ENCODE measurements at places on chromosomes 11 and 22. TPM values are rescaled to one million over a fixed set of nuclear protein-coding genes. Genes with fewer than 3 reads are reported as not detected.

CD3G gene
- total RNA-seq = not detected

GRCh38 chr22:41028841-41029240 is 63.6 kb upstream of the EP300 start:
- no peak for DNase-seq

- DNase-seq = no peak
Measured at GRCh38 chr11:96134602-96135001, 208.4 kb downstream of the MAML2 start.

SUSD2 gene
- total RNA-seq = 0.18 TPM

- DNase-seq = no peak
Measured at GRCh38 chr11:42526426-42526825, 785.4 kb upstream of the API5 start.

DNA sequence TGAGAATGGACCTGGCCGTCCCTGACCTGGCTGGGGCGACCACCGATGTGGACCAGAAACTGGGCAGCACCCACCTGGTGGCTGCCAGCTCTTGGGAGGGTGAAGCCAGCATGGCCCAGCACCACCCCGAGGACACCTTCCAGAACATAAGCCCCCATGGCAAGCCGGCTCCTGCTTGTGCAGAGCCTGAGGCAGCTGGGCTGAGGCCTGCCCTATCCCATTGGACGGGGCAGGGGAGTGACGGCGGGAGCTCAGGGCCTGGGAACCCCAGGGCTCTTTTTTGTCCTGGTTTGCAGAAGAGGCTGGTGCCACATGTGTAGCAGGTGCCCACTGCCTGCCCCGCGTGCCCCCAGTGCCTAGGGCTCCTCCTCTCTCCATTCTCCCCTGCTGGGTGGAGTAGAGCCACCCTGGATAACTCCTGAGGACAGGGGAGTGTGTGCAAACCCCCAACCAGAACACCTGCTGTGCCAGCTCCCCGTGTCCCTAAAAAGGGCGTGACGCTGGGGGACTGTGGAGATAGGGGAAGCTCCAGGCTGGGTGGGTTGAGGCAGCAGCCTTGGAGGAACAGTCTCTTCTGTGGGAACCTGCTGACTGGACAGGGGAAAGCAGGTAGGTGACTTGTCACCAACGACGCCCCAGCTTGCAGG is 11.9 kb downstream of the DUSP8 start:
- DNase-seq = no peak

GRCh38 chr11:68440224-68440623 is 20.3 kb upstream of the PPP6R3 start:
- DNase-seq = no peak

GRCh38 chr11:65392186-65392829 is 5.9 kb downstream of the FRMD8 start:
- no peak for DNase-seq

GRCh38 chr11:127042445-127042844 is 41.9 kb upstream of the KIRREL3 start:
- no peak for DNase-seq

DNA sequence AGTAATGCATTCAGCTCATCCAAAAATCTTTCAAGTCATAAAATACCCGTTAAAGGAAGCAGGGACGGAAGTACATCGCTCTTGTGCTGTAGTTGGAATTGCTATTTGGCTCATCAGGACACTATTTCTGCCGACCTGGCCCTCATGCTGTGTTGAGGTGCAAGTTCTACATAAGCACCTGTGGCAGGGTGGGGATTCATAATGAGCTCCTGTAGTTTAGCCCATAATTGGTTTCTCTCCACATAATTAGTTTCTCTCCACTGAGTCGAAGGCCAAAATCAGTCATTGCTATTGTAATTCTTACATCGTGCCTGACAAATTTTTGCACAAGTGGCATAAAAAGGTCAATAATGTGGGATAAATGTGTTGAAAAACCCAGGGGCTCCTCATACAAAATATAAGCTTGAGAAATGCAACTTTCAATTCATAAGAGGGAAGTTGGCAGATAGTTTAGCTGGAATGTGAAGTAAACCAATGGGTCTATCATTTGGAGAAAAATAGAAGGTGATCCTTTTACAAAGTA is 14.9 kb upstream of the ISX start:
- no peak for DNase-seq

GRCh38 chr11:107590460-107591377 is at the start of gene ELMOD1:
ELMOD1 (plus strand) TSS chr11:107591147; CDS start chr11:107618190, 27,043 bp downstream.
- DNase-seq = no peak

SLCO2B1 gene
- total RNA-seq = 0.13 TPM

CRYBB2 gene
- total RNA-seq = not detected

GRCh38 chr11:131231317-131231940 is 139.0 kb upstream of the NTM start:
- DNase-seq = no peak

DNA sequence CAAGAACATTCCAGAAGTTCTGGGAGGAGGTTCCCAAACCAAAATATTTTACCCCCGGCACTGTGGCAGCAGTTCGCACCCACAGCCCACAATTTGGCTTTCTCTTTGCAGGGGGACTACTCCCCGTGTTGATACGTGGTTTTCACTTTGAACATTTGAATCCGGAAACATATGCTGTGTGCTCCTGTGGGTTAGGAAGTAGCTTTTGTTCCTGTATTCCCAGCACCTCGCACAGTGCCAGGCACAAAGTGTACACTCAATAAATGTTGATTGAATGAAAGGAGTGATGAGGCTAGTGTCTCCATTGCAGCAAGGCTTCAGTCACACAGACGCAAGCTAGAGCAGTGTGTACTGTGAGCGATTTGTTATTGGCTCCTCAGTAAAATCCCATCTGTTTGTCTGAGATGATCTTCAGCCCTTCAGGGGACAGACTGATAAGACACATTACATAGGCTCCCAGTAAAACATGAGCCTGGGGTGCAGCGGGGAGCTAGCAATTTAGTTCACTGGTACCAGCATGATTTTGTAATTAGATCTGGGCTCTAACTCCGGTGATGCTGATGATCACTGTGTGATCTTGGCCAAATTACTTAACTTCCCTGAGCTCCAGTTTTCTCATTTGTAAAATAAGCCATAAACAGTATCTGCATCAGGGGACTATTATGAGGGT is 2.2 kb downstream of the LAYN start:
- DNase-seq = no peak

GRCh38 chr11:1336836-1337646 is 27.6 kb upstream of the TOLLIP start:
- DNase-seq = no peak

DNA sequence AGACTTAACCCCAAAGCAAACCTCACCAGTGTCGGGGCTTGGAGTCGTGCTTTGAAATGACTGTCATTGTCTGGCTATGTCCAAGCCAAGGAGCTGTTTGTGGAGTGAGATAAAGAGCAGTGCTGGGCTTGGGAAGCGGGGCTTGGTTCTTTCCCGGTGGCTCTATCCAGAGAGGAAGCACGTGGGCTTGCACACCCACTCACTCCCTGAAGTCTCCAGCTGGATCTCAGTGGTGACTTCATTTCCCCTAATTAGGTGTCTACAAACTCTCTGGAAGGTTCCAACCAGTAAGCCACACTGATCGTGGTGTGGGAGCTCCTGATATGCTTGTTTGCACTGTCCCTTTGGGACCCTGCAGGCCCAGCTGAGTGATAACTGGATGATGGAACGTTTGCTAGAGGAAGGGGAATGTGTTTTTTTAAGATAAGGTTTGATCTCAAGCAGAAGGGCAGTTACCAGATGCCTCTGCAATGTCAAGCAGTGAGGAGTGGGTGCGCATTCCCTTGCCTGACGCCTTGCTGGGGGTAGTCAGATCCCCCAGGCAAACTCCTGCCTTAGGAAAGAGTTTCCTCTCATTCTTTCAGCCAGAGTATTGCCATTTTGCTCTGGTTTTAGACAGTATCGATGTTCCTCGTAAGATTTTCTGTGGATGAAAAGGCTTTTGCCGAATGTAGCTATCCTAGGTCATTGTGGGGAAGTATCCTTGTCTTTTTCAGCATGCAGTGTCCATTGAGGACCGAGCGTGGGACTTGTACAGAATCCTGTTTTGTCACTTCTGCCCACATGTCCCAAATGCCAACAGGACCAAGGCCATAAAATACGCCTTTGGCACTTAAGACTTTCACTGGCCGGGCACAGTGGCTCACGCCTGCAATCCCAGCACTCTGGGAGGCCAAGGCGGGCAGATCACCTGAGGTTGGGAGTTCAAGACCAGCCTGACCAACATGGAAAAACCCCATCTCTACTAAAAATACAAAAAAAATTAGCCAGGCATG is 90.9 kb downstream of the MICAL2 start:
- peak; percentile 99 for DNase-seq

FAM111B gene
- 18.0 TPM for total RNA-seq

GRCh38 chr11:93396316-93396715 is 65.8 kb downstream of the DEUP1 start:
- no peak for DNase-seq

- peak; percentile 46 for DNase-seq
Measured at GRCh38 chr11:66855574-66856495, 1.0 kb upstream of the LRFN4 start.

- DNase-seq = no peak
Measured at GRCh38 chr22:49803134-49803533, 24.5 kb downstream of the BRD1 start.

PATE4 gene
- total RNA-seq = not detected

GRCh38 chr11:103091064-103091800 is 728 bp downstream of the DCUN1D5 start:
- no peak for DNase-seq

GAS2 gene
- total RNA-seq = 0.88 TPM

GRCh38 chr22:47393191-47393590 is 630.7 kb downstream of the TBC1D22A start:
- no peak for DNase-seq

GRCh38 chr22:46860562-46860961 is 98.1 kb downstream of the TBC1D22A start:
- DNase-seq = no peak

NELL1 gene
- total RNA-seq = not detected

ACCS gene
- total RNA-seq = 2.8 TPM

DNA sequence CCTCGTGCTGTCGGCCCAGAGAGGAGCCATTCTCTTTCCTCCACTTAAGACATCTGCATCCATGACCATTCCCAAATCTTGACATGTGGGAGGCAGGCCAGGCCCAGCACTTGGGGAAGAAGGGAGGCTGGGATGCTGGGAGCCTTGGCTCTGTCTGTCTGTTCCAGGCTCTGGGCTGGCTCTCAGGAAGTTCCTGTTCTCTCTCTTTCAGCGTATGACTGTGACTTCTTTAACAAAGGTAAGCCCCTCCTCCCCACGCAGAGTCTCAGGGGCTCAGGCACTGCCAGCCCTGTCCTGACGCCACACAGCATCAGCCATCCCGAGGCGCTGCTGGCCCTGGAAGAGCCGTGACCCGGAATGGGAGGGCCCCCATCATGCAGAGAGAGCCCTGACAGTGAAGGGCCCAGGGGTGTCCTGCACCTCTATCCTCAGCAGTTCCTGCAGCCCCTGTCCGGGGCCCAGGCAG is 52.4 kb downstream of the OTOG start:
- no peak for DNase-seq

AIFM3 gene
- total RNA-seq = 0.56 TPM

DNA sequence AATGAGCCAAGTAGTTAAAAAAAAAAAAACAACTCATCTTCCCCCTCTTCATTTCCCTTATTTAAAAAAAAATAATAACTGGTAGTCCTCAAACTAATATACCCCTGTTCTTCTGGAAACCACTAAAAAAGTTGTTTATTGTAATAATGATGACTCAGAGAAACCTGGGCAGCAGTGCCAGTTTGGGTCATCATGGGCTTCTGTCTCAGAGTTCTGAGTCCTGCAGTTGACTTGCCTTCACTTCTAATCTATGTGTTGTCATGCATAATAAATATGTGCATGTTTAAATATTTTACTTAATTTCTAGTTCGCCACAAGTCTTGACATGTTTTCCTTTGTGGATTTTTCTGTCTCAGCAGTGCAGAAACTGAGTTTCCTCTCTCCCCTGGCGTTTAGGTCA is 46.8 kb downstream of the PPP2R1B start:
- no peak for DNase-seq

DNA sequence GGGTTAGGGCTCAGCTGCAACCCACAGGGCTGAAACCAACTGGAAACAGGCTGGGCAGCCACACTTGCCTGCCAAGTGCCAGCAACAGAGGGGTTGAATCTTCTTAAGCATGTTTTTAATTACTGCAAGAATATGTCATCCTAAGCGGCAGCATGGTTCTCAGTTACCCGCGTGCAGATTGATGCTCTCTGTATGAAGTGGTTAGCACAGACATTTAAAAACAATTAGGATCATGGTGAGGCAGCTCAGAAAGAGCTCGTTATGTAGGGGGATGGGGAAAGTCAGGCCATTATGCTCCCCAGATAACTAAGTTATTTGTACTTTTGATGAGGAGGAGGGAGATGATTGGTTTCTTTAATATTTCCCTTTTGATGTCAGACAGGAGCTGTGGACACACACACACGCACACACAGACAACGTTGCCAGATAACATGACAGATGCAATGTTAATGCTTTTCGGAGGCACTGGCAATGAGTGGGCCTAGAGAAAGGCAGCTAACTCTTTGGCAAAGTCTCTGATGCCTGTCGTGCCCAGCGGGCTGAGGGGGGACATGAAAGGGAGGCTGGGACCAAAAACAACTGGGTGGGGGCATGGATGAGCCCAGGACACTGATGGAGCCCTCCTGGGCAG is 389.7 kb downstream of the NXPE2 start:
- no peak for DNase-seq

IFITM10 gene
- 0.04 TPM for total RNA-seq

DNA sequence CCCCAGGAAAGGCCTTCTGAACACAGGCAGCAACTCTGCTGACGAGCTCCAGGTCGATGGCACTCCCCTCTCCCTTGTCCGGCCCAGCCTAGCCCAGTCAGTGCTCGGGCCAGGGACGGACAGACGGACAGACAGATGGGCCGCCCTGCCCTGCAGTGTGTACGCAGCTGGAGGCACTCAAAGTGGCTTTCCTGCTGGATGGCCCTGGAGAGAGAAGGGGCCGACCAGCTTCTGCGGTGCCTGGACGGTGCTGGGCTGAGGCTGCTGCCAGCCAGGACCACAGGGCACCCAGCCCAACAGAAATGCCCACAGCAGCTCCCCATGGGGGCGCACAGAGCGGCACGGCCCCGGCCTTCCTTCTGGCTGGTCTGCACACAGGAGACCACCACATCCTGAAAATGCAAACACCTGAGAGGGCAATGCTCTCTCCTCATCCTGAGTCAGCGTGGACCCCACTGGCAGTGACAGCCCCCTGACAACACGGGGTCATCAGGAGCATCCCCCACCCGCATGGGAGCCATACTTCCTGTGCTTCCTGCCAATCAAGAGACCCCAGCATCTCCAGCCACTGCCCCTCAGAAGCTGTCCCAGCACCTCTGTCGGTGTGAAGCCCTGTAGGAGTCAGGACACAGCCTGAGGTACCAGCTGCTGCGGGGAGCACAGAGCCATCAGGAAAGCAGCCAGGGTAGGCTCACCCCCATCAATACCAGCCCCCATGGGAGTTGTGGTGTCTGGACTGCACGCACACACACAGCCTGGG is 692 bp upstream of the MOB2 start:
- DNase-seq = no peak

TBX1 gene
- 6.5 TPM for total RNA-seq

DNA sequence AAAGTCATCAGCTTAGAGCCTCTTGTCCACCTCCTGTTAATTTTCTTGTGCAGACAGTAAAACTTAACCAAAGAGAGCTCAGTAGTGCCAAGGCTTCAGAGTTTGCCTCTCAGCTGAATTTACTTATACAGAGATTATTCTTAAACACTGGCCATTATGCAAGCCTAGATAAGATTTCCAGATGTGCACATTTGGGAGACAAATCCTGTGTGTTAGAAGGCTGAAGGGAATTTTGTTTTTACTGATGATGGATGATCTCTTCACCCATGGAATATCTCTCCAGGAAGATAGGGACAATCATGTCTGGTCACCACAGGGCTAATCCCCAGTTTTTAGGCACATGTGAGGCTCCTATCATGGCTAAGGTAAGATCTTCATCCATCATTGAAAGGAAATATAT is 157.6 kb upstream of the FAT3 start:
- DNase-seq = no peak

Data from pulmonary artery endothelial cell (primary cell).